ENCODE measurements at places on chromosomes 1 and 21.

- DNase-seq = no peak
These were observed 71.1 kb downstream of the CACNA1E start for GRCh38 chr1:181554465-181554864.

DNA sequence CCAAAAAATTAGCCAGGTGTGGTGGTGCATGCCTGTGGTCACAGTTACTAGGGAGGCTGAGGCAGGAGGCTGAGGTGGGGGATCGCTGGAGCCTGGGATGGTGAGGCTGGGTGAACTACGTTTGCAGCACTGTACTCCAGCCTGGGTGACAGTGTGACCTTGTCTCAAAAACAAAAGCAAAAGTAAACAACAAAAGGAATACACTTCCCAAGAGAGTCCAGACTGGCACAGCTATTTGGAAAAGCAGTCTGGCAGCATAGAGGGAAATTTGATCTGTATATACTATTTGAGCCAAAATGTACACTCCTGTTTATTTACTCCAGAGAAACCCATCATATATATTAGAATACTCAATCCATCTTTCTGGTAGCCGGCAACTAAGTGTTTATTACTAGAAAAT is 107.0 kb upstream of the HMCN1 start:
- DNase-seq = no peak

GRCh38 chr21:45974073-45975019 is 7.2 kb upstream of the COL6A1 start:
- DNase-seq = no peak

GRCh38 chr1:72062584-72062983 is 219.8 kb downstream of the NEGR1 start:
- DNase-seq = no peak

- DNase-seq = no peak
These were observed 64.0 kb upstream of the GUCA2B start for GRCh38 chr1:42089246-42089645.

DNA sequence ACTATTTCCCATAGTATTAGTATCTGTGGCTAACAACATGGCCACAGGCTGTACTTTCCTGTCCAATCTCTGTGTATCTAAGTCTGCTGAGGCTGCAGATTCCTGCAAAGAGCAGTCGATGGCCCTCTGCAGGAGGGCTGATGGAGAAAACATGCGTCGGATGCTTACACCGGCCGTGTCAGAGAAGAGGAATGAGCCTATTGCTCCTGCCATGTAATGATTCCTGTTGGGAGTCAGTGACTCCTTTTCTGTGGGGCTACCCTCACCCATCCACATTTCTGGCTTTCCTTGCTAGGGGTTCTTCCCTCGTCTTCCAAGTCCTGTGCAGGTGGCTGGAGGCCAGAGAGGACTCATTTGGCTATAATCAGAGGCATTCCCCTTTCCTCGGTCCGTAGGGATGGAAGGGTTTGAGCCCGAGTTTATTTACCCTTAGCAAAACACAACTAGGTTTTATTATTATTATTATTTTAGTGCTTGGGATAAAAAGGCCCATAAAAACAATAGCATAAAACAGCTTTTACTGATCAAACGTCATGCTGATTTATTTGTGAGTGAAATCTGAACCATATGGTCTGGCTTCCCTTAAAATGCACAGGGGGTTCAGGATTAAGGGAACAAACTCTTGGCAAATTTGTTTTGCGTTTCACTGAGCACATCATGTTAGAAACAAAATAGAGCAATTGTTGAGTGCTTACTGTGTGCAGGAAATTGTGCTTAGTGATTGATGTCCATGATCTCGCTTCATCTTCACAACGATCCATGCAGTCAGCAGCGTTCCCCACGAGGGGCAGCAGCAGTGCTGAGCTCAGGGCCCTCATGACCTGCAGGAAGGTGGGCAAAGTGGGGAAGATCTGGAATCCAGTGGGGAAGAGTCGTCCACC is 70.8 kb downstream of the KIF26B start:
- no peak for DNase-seq

DNA sequence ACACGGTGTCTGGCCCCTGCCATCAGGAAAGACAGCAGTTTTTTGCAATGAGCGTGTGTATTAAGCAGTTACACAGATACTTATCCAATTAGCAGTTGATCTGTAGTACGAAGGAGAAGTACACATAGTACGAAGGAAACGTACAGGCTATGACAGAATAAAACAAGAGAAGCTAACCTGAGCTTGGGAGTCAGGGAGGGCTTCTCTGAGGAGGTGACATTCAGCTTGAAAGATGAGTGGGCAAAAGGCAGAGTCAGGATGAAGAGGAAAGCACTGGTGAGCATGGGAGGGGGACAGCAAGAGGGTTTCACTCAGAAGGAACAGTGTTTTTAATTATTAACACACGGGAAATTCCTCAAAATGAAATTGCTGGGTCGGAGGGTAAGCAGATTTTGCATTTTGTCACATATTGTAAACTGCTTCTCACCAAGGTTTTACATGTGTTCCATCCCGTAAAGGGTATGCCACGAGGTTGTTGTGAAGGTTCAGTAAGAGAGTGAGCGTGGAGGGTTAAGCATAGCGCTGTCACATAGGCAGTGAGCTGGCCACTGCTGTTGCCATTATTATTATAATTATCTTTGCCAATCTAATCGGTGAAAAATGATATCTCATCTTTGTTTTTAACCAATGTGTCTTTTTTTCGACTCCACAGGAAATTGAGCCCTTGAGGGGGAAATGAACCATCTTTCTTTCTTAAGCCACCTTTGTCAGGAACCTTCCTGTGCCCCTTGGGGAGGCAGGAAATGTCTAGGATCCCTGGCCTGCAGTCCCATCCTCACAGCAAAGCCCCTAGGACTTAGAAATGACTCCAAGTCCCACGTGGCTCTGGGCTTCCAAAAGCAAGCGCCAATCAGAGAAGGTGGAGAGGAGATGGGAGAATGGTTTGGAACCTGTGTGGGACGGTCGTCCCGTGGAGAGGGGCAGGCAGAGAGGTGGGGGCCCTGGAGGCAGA is 47.3 kb upstream of the POU3F1 start:
- DNase-seq = no peak

DNA sequence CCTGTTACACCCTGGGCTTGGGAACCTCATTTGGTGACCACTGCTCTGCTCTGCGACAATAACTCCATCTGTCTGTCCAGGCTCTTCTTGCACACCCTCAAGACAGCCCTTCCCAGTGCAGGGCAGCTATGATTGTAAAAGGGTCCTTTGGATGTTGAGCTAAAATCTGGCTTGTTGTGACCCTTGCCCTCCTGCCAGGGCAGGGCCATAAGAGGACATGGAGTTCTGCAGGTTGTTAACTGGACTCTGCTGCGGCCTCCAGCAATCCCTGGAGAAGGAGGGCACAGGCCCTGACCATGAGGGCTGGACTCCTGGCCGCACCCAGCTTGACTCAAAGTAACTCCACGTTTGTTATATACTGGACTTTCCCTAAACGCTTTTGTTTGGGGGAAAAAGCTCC is 41.2 kb downstream of the DHCR24 start:
- no peak for DNase-seq

- DNase-seq = no peak
These were observed 499.8 kb downstream of the KIF26B start for GRCh38 chr1:245654460-245655050.

DNA sequence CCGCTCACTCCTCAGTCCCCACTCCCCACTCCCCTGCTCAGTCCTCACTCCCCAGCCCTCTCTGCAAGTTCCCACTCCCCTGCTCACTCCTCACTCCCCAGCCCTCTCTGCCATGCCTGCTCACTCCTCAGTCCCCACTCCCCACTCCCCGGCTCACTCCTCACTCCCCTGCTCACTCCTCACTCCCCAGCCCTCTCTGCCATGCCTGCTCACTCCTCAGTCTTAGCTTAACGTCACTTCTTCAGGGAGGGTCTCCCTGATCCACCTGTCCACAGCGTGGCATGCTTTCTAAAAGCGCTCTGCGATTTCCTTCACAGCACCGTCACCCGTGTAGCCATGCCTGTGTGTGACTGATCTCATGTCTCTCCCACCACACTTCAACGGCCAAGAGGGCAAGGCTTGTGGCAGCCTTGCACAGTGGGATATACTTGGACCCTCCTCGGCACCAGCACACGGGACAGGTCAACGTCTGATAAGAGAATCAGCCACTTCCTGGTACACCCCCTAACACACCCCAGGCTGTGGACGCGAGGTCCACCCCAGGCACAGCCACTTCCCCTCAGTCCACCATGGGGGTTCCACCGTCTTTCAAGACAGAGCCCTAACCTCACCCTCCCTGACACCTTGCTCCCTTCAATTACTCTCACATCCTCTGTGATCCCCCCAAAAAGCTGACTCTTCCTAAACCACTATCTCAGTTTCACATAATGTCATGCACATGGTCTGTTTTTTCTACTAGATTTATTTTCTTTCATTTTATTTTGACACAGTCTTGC is 14.0 kb downstream of the PRDM15 start:
- no peak for DNase-seq

DNA sequence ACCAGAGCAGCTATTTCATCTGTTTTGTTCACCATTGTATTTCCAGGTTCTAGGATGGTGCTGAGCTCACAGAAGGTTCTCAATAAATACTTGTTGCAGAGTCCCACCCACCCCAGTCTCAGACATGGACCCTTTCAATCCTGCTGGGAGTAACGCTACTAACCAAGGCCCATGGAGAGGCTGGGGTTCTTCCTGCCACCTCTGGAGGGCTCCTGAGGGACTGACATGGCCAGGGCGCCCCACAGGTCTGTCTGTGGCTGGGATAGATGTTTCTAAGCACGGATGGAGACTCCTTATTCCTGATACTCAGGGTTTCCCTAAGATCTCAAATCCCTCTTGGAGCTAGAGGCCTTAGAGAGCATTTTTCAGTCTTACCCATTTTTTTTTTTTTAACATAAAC is 87.4 kb downstream of the EPHB2 start:
- DNase-seq = no peak

- no peak for DNase-seq
These were observed 42.0 kb upstream of the TSPEAR start for GRCh38 chr21:44753357-44753756.

DNA sequence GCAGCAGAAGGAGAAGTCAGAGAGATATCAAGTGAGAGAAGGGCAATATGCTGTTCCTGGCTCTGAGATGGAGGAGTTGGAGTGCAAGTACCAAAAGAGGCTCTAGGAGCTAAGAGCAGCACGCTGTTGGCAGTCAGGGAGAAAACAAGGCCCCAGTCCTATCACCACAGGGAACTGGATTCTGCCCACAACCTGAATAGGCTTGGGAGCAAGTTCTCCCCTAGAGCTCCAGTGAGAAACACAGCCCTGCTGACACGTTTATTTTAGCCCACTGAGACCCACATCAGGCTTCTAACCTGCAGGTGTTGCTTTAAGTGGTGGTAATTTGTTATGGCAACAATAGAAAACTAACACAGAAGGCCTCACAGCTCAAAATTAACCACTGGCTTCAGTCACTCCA is 31.8 kb upstream of the ZNF644 start:
- no peak for DNase-seq

All from effector CD8-positive, alpha-beta T cell (primary cell).